ENCODE measurements at places on chromosomes 5 and 9. TPM values are rescaled to one million over a fixed set of nuclear protein-coding genes. Genes with fewer than 3 reads are reported as not detected.

- DNase-seq = no peak
Observed at GRCh38 chr9:38298904-38299303, 93.6 kb upstream of the ALDH1B1 start.

DNA sequence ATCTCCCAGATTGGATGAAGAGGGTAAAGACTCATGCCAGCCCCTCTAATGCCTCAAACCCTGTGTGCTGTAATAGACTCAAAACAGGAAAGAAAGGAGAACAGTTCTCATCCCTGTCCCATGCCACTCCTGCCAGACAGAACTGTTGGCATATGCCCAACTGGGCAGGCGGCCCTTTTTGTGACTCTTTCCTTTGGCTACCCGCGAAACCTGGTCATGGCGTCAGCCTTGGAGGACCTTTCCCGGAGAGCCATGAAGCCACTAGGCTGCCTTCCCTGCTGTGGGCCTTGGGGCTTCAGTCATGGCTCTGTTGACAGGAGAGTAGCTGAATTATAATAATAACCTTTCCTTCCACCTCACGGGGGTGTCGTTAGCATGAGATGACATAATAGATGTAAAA, 75.9 kb upstream of the SEMA6A start:
- DNase-seq = no peak

- no peak for DNase-seq
Observed at GRCh38 chr5:14732991-14733390, 68.5 kb downstream of the OTULIN start.

DMGDH gene
- total RNA-seq = not detected

ENHO gene
- total RNA-seq = not detected
